Common myeloid progenitor, CD34-positive (primary cell): ENCODE measurements at places on chromosomes 2 and 18.

GRCh38 chr2:181892799-181893435 is 1.4 kb downstream of the ITPRID2 start:
- peak; percentile 19 for DNase-seq

DNA sequence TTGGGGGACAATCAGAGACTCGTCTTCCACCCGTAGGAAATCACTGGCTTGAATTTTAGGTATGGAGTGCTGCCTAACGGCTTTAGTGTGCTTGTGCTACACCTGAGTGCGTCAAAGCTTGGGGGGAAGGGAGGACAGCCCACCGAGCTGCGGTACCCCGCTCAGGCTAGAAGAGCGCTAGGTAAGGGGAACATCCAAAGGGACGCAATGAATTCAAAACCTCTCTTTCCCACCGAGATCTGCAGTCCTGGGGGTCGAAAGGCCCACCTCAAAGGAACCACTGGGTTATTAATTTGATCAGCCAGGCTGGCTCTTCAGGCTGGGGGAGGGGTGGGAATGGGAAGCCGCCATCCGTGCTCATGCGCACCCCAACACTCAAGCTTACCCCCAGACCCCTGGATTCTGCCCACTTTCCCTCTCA is 2.7 kb downstream of the EPHA4 start:
- no peak for DNase-seq

- peak; percentile 10 for DNase-seq
These were observed 19.3 kb upstream of the TNFAIP6 start for GRCh38 chr2:151338115-151338514.

GRCh38 chr2:10001586-10001985 is 41.8 kb upstream of the KLF11 start:
- DNase-seq: no peak

DNA sequence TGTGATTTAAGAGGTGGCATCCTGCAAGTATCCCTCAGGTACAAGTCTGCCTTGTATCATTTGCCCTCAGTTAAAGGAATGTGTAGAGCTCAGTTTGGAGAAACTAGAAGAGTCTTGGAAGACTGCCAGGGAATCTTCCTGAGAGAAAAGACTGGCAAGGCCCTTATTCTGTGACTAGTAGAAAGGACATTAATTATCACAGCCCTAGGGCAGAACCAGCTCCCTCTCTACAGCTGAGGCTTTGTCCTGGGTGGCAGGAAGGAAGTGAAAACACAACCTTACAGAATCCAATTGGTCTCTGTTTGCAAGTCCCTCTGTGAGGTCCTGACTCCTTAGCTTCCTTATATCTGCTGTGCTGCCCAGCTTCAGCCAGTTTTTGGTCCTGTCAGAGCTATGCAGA is 385.9 kb upstream of the CYRIA start:
- no peak for DNase-seq

DNA sequence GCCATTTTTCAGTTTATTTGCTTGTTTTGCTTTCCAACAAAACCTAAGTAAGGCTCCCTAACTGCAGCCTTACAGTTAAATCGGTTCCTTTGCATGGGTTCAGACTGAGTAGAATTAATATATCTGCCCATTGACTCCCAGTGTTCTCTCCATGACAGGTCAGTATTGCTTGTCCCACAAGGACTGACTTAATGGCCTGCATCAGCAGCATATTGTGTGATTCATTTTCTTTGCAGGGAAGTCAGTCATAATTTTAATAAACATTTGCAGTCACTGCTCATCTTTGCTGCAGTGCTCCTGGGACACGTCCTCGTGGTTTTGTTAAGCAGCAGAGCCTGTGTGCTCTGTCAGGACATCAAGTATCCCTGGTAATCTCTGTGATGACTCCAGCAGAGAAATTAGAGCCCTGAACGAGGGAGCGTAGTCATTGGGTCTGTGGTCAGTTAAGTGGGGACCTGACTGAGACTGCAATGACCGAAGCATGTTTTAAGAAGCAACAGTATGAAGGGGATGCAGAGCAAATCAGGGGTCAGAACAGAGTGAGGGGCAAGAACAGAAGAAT is 93.3 kb downstream of the CDH20 start:
- DNase-seq: no peak

DNA sequence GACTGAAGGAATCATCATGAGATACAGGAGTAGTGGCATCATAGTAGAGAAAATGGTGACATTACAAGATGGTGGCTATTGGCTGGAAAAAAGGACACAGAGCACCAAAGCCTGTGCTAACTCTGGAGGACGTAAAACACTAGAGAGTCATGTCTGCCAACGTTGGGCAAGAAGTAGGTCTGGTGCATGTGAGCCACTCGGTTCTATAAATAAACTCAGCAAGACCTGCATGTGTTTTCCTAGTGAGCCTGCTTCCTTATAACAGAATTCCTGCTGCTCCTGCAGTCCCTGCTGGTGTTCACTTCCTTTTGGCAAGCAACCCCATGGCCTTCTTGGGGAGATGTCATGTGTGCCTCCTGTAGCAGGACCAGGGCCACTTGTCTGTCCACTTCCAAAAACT is 325.2 kb downstream of the OSR1 start:
- DNase-seq: no peak

DNA sequence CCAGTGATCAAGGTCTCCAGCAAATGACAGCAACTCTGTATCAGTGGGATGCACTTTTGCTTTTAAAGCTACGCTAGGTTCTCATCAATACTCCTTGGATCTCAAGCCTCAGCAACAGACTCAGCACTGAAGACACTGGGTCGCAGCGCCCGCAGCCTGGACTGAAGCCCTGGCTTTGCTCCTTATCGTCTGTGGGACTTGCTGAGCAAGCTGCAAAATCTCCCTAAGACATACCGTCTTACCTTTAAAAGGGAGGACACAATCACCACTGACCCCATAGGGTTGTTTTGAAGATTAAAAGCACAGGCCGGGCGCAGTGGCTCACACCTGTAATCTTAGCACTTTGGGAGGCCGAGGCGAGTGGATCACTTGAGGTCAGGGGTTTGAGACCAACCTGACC is 8.1 kb downstream of the CYB5A start:
- no peak for DNase-seq

DNA sequence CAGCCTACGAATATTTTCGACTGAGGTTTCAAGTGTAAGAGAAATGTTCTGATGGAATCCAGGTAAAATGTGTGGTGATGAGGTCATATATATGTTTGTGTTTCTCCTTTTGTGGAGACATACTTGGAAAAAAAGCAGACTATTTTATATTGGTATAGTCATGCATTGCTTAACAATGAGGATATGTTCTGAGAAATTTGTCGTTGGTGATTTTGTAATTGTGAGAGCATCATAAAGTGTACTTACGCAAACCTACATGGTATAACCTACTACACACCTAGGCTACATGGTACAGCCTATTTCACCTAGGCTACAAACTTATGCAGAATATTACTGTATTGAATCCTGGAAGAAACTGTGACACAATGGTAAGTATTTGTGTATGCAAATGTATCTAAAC is 1849.9 kb upstream of the CELF4 start:
- no peak for DNase-seq

DNA sequence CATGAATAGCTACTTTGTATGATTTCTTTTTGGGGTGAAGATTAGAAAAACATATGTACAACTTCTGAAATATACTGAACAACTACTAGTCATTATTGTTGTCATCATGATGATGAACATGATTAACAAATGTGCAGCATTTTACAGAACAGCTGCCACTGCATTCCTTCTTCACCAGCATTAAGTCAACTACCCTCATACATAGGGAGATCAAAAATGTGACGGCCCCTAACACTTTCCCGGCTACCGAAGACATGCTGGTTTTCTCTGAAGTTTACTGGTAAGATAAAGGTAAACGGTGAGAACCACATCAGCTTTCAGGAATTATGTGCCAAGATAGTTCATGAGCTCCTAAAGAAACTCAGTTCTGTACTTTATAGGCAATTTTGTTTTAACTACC is 121.0 kb upstream of the LRATD1 start:
- no peak for DNase-seq

GRCh38 chr2:219733746-219734145 is 106.3 kb downstream of the SLC4A3 start:
- no peak for DNase-seq

DNA sequence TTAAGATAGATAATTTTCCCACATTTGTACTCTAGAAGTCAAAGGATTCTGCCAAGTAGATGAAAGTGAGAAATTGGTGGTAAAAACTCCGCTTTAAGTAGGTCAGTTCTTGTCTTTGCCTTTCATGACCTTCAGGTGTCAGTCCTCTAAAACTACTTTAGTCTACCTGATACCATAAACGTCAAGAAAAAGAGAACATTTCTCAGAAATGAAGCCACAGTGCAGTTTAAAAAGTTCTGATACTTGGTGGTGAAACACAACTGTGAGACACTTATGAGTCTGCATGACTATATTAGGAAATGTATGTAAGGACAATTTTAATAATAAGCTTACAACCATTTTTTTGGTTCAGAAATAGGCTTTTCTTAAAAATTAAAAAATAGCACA is 583.3 kb downstream of the SATB2 start:
- DNase-seq: no peak

DNA sequence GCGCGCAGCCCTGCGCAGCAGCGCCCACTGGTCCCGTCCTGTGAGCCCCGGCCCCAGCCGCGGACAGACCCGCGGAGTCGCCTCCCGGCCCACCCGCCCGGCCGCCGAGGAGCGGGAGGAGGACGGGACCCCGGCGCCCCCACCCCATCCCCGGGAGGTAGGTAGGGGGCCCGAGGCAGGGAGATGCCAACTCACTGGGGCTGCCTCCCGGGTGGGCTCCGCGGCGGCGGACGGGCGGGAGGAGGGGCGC is 160 bp downstream of the SPTBN1 start:
- no peak for DNase-seq

DNA sequence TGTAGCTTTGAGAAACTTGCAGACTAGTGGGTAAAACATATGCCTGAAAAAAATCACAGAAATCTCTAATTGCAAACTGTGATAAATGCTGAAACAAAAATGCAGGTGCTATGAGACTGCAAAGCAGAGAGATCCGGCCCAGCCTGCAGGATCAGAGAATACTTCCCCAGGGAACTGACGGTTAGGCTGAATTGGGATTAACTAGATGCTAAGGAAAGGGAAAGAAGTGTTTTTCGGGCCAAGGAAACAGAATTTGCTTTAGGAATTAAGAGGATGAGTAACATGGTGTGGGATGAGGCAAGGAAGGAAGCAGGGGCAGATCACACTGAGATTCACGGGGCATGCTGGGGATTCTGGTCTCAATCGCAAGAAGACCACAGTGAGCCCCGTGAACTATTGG is 71.5 kb downstream of the OSBPL6 start:
- DNase-seq: no peak

- no peak for DNase-seq
These were observed 67.5 kb downstream of the PDE1A start for GRCh38 chr2:182359027-182359989.

DNA sequence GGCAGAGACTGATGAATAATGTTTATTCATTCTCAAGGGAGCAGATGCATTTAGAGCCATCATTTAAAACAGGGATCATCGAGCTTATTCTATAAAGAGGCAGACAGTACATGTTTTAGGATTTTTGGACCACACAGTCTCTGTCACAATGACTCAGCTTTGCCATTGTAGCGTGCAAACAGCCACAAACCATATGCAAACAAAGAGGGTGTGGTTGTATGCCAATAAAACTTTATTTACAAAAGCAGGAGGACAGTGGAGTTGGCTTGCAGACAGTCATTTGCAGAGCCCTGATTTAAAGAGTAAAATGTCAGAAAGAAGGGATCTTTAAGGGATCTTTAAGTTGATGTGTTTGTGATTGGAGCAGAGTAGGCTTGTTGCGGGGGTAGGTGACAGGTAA is 51.5 kb downstream of the SMIM21 start:
- no peak for DNase-seq

- no peak for DNase-seq
These were observed 176.2 kb downstream of the BCL2 start for GRCh38 chr18:63143330-63143771.

GRCh38 chr2:9135822-9136558 is 70.6 kb upstream of the ASAP2 start:
- DNase-seq: no peak

- DNase-seq: peak; percentile 86
These were observed 928 bp upstream of the FOSL2 start for GRCh38 chr2:28391564-28392296.

- DNase-seq: no peak
These were observed 12.9 kb downstream of the HTR2B start for GRCh38 chr2:231111987-231112386.

GRCh38 chr2:128622955-128623620 is 304.4 kb upstream of the HS6ST1 start:
- DNase-seq: no peak

- DNase-seq: no peak
These were observed 45.0 kb downstream of the NBEAL1 start for GRCh38 chr2:203059567-203060240.

GRCh38 chr2:177783835-177784744 is 288.5 kb downstream of the PDE11A start:
- DNase-seq: peak; percentile 86

GRCh38 chr18:76970770-76971559 is 148.6 kb downstream of the ZNF236 start:
- no peak for DNase-seq

DNA sequence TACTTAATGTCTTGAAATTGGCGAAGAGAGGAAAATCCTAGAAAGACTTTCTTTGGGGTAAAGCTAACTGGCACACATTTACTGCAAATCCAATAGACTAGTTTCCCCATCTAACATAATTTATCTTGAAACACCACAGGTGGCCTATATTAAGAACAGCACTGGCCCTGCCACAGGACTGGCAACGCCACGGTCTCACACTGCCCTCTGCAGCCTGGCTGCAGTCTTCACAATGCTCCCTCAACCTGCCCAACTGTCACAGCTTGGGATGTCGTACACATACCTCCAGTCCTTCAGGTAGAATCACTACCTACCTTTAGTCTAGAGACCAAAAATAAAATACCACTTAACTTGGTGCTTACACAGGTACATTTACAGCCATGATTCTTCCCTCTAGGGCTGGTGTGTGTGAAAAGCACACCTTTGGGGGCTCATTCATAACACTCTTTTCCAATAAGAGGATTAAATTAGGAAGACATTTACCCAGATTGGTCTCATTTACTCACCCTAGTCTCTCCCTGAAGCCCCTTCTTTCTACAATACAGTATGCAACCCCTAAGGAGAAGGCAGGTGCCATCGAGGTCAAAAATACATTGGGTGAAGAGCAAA is 222.2 kb downstream of the C1D start:
- DNase-seq: peak; percentile 60

DNA sequence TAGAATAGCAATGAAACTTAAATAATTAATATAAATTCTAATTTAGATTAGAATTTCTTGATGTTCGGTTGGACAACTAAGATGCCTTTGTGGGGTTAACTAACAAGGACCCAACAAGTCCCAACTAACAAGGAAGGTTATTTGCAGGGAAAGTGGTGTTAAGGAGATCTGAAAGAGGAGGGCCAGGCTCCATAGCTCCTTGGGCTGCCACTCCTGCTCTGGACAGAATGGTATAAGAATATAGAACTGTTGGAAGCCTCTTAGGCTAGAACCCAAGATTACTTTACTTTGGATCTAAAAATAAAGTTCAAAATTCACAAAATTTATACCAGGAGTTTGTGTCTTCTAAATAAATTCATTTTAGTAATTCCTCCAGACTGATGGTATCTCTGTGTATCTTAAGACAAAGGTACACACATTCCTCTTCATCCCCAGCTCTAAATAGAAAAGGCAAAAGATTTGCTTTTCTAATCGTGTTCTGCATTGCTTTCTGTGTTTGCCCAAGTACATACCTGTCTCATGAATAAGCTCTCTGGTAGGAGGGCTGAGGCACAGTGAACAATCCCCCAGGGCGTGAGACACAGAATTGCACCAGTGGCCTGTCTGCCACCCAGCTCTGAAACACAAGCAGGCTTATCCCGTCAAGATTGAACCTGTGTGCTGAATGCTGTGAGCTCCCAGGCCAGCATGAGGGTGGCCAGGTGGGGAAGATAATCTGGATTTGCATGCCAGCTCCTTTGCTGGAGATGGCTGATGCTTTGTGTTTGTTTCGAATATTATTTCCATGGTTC is 176.0 kb downstream of the ACKR3 start:
- DNase-seq: no peak
